ENCODE measurements at places on chromosomes 5 and 9.

DNA sequence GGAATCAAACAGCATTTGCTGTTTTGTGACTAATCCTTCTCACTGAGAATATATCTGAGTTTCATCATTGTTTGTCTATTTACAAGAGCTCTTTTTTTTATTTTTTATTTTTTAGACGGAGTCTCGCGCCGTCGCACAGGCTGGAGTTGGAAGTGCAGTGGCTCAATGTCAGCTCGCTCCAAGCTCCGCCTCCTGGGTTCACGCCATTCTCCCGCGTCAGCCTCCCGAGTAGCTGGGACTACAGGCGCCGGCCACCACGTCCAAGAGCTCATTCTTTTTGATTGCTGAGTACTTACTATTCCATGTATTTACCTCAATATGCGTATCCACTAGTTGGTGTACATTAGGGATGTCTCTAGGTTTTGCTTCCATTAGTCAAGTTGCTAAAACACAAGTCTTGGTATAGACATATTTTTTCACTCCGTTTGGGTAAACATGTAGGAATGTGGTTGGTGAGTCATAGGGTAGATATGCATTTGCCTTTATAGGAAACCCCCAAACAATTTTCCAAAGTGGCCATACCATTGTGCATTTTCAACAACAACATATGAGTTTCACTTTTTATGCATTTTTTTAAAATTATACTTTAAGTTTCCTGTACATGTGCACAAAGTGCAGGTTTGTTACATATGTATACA lies 1005.0 kb upstream of the CDH10 start:
- no peak for DNase-seq

GRCh38 chr9:127711831-127712274 lies 3.6 kb downstream of the PTRH1 start:
- no peak for DNase-seq

DNA sequence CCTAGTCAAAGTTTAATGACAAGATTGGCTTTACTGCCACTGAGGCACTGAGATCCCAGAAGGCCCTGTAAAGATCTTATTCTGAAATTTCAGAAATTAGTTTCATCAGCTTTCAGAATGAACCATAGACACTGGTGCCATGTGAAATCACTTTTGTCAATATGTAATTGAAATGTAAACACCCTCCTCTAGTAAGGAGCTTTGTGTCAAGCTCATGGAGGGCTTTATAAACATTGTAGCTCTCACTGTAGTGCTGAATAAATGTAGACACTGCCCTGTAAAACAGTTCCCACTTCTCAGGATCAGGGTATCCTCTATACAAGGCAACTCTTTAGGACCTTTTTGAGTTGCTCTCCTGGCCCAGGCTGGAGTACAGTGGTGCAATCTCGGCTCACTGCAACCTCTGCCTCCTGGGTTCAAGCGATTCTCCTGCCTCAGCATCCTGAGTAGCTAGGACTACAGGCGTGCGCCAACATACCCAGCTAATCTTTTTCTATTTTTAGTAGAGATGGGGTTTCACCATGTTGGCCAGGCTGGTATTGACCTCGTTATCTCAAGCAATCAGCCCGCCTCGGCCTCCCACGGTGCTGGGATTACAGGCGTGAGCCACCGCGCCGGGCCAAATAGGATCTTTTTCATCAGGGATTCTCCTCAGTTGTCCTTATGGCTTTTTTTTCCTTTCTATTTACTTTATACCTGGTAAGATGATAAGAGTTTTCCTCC lies 1823.9 kb upstream of the CDH9 start:
- no peak for DNase-seq

DNA sequence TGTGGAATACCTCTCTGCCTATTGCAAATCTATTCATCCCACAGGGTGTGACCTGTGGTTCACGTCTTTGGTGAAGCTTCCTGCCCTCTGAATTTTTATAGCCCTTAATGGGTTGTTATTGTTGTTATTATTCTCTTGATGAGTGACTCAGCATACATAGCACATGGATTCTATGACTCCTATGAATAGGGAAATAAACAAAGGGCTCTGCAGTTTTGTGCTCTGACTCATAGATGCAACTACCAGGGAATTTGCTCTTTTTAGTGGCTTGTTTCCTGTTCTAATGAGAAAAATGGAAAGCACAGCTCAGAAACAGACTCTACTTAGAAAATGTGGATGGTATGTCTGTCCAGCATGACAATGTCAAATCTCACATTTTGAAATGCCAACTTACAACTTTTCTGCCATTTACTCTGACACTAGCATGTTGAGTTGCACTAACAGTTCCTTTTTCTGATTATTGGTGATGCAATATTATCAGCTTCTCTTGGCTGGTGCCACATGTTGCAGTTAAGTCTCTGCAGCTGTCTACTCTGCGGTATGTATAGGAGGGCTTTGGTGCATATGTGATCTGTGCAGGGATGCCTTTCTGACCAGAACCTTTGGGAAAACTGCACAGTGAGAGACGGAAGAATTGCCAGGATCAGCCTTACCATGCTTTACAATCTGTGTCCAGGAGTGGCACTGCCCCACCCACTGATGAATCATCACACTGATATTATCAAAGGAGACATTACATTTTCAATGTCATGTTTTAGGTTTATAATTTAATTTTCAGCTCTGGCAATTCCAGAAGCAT lies 996.4 kb upstream of the WWC1 start:
- DNase-seq: no peak

DNA sequence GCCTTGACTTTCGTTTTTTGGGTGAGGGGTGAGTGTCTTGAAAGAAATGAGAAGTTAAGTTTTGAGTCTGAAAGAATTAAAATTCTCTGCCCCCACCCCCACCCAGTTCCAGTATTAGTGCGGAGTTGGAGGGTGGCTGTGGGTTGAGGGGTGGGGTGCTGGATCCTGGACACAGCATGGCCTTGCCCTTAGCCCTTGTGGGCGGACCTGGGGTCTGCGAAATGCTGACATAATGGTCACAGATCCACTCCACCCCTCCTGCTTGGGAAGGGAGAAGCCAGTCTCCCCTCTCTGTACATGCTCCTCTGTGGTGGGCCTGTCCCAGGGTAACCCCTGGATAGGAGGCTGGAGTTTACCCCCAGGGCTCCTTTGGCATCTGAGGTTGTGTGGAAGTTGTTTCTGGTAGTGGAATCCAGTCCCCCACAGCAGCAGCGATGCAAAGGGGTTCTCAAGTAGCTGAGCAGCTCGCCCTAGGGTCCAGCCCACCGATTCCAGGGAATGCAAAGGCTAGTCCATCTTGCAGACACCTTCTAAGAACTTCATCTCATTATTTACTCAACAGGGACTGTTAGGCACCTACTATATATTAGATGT lies 42.8 kb upstream of the TCF7 start:
- DNase-seq: no peak
